ENCODE measurements at places on chromosomes 11 and 22. TPM values are rescaled to one million over a fixed set of nuclear protein-coding genes. Genes with fewer than 3 reads are reported as not detected.

The TESMIN gene
- 0.76 TPM for total RNA-seq

The SLC16A8 gene
- not detected for total RNA-seq

The NXPE1 gene
- total RNA-seq, result not detected

- DNase-seq, result no peak
Measured at GRCh38 chr11:128737704-128738103, 43.8 kb downstream of the FLI1 start.

GRCh38 chr22:50529897-50530579 is at the start of gene TYMP:
Gene TYMP (minus strand): TSS chr22:50530012. CDS start chr22:50529709, 303 bp downstream.
- no peak for DNase-seq

DNA sequence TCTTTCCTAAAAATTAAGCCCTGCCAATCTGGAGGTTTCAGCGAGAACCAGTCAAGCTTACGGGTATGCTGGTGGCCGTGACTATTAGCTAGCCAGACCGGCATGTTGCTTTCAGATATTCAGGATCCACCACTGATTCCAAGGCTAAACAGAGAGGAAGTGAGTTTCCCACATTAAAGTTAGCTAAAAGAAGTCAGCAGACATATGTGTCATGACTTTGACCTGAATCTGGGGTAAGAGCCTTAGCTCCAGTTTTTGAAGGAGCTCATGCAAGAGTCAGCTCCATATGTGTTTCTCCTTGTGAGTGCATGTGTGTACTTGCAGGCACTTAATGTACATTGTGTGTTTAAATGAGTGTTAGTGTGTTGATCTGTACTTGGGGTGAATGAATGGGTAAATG is 1.4 kb downstream of the ZFPL1 start:
- DNase-seq, result no peak

- DNase-seq, result no peak
Measured at GRCh38 chr11:64028398-64029115, 7.2 kb upstream of the FLRT1 start.

DNA sequence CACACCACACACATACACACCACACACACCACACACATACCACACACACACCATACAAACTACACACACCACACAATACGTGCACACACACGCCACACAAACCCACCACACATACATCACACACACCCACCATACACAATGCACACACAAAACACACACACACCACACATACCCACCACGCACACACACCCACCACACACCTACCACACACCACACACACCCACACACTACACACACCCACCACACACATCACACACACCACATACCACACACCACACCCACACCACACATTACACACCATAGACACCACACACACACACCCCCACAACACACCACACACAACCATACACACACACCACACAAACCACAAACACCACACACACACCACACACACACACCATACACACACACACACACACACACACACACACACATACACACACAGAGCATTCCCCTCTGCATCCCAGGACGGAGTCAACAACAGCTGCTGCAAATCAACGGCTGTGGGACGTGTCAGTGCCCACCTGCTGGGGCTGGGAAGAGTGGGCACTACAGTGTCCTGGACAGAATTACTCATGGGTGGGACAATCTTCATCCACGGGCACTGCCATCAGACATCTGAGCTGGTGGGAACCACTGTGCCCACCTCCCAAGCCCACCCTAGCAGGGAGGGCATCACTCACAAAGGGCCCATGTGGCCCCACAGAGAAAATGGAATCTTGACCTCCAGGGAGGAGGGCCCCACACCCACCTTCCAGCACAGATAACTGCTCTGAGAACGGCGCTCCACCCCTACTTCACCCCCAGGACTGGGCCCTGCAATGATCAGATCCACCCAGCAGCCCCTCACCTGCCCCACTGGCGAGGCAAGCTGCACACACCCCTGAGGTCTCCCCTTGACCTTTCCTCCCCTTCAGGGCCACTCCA is 8.4 kb downstream of the TP53I11 start:
- no peak for DNase-seq

DNA sequence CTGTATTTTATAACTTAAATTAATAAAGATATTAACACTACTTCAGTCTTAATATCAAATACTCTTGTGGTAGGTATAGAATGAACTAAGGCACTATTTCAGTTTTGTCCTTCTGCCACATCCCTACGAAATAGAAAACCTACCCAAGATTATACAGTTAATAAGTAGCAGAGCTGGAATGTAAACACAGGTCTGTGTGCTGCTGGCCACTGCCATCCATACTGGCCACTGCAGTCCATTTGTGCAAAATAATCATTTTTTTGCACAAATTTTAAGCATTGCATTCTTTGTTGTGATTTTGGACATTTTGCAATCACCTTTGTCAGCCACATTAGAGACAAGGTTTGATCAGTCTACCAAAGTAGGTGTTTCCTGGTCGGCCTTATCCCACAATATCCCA is 91.9 kb downstream of the ME3 start:
- DNase-seq, result no peak

DNA sequence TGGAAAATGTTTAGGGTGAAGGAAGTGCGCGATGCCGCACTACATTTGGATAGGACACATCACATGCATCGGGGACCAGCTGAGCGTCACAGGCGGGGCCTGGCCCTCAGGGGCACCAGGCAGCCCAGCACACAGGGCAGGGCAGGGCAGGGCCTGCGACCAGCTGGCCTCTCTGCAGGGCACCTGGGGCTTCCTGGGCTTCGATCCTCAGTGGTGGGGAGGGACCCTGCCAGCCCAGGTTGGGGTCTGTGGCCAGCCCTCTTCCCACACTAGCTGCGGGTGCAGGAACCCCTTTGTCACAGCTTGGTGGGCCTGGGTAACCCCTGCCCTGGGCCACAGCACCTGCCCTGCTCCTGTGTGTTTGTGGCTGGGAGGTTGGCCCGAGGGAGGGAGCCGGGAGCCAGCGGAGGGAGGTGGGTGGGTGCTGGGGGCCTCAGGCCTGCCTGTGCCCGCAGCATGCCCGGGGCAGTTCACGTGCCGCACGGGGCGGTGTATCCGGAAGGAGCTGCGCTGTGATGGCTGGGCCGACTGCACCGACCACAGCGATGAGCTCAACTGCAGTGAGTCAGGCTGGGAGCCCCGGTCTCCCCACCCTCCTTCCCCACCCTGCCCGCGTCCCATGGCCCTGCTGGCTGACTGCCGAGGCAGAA is 37.9 kb downstream of the ST14 start:
- peak; percentile 79 for DNase-seq

GRCh38 chr11:10413268-10413667 is 41.8 kb upstream of the AMPD3 start:
- no peak for DNase-seq

- no peak for DNase-seq
Measured at GRCh38 chr22:19842393-19843106, 12.1 kb downstream of the GNB1L start.

DNA sequence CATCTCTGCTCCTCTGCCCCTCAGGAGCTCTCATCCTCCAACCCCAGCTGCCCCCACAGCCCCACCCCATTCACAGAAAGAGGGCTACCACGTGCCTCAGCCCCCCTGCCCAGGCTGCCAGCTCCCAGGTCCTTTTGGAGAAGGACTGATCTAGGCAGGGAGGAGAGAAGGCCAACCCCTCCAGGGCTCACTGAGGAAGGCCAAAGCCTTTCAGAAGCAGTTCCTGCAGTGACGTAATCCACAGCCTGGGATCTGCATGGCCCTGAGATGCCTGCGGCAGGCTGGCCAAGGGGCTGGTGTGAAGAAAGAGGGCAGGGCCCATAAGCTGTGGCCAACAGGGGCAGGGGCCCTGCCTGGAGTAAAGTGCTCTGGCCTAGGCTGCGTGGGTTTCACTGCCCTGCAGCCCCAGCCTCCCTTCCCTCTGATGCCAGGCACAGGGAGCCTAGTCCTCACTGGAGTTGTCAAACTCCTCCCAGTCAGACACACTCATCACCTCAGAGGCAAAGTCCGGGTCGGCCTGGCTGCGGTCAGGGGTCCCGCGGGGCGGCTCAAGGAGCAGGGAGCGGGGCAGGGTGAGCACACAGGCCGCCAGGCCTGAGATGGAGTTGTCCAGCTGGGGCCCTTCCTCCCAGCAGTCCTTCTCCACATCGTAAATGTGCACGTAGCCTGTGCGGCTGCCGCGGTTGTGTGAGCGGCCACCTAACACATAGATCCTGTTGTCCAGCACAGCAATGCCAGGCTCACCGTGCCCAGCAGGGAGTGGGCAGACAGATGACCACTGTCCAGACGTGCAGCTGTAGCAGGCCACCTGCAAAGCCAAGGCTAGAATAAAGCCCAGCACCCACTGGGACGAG is 4.2 kb upstream of the SCARF2 start:
- DNase-seq, result no peak

- no peak for DNase-seq
Measured at GRCh38 chr11:133816146-133816870, 29.0 kb downstream of the SPATA19 start.

All from H4 (cell line).